DND-41 (cell line): ENCODE measurements at places on chromosomes 16 and 17.

GRCh38 chr17:1562176-1562643, 382 bp downstream of the PITPNA start:
- no peak for DNase-seq

DNA sequence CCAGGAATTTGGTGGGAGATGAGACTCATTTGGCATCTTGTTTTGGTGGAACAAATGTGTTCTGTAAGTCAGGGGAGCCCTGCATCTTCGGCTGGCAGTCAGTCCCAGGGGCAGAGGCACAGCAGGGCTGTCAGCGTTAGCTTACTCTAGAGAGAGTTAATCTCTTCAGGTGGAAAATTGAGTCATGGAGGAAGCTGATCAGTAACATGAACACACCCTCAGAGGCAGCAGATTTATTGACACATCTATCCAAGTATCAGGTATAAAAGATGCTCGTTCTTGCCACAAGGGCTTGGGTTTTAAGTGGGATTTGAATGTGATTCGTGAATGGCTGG, 55.2 kb downstream of the EPN2 start:
- DNase-seq, result no peak

GRCh38 chr17:19945009-19945626, 32.5 kb downstream of the AKAP10 start:
- DNase-seq, result no peak

- DNase-seq, result no peak
These were observed 34.5 kb upstream of the CLEC18B start for GRCh38 chr16:74455619-74456289.

DNA sequence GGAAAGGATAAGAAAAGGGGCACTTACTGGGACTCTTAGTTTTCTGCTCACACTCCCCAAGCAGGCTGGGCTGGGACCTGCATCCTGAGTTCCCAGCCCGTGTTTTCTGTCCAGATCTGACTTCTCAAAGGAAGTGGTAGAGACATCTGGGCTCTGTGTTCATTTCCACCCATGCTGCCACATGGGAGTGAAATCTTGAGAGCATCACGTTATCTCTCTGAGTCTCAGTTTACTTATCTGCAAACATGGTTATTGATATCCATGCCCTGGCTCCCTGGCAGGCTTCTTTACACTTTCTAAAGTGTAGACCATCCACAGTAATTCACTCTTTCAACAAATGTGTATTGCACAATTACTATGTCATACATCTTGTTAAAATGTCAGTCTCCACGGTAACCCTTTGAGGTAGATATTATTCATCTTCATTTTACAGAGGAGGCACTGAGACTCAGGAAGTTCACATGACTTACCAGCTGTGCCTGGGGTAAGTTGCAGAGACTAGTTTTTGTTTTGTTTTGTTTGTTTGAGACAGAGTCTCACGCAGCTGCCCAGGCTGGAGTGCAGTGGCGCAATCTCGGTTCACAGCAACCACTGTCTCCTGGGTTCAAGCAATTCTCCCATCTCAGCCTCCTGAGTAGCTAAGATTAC, 3.4 kb downstream of the ZNF688 start:
- DNase-seq, result peak; percentile 43

GRCh38 chr17:65638221-65638975, 77.0 kb upstream of the AXIN2 start:
- DNase-seq, result no peak

DNA sequence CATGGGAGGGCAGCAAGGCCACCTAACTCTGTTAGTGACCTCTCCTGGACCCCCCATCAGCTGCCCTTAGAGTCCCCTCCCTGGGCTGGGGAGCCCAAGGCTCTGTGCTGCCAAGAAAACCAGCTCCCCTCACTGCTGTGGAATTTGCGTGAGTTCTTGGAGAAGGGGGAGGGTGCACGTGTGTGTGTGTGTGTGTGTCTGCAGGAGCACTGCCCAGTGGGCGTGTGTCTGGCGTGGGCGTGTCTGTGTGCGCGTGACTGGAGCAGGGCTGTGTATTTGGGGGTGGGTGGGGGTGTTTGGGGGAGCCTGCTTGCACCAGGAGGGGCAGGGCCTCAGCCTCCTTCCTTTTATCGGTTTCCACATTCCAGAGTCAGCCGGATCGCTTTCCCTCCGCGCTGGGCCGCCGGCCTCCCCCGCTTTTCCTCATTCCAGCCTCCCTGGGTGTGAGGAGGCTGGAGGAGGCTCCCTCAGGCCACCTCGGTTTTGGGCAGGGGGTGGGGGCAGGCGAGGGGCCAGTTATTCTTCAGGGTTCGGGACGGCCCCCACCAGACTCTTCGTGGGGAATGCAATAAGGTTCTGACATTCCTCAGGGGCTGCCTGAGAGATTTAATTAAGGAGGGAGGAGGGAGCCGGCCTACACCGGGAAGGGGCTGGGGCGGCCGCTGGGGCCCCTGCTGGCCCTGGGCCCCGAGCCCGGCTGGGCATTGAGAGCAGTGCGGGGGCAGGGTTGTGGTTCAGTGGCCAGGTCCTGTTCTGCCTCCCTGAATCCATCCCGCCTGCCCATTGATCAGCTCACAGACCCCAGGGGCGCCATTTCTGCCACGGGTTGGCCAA, 2.5 kb downstream of the VASN start:
- no peak for DNase-seq

- no peak for DNase-seq
These were observed 19.6 kb downstream of the GLP2R start for GRCh38 chr17:9845306-9845705.

- DNase-seq, result no peak
These were observed 19.1 kb upstream of the CHST6 start for GRCh38 chr16:75514296-75514695.

DNA sequence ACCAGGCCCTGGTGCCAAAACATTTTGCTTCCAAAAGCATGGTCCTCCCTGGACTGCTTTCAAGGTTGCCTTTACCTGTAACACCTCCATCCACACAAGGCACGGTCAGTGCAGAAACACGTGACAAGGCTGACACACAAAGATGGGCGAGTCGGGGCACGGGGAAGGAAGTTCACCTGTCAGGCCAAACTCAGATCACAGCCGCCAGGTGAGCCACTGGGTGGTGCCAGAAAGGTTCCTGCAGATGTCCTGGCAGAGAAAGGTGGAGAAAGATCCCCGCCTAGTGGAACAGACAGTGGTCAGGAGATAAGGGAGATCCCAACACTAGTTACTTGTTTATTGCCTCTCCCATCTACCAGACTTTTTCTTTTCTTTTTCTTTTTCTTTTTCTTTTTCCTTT, 155.3 kb downstream of the AIPL1 start:
- no peak for DNase-seq

DNA sequence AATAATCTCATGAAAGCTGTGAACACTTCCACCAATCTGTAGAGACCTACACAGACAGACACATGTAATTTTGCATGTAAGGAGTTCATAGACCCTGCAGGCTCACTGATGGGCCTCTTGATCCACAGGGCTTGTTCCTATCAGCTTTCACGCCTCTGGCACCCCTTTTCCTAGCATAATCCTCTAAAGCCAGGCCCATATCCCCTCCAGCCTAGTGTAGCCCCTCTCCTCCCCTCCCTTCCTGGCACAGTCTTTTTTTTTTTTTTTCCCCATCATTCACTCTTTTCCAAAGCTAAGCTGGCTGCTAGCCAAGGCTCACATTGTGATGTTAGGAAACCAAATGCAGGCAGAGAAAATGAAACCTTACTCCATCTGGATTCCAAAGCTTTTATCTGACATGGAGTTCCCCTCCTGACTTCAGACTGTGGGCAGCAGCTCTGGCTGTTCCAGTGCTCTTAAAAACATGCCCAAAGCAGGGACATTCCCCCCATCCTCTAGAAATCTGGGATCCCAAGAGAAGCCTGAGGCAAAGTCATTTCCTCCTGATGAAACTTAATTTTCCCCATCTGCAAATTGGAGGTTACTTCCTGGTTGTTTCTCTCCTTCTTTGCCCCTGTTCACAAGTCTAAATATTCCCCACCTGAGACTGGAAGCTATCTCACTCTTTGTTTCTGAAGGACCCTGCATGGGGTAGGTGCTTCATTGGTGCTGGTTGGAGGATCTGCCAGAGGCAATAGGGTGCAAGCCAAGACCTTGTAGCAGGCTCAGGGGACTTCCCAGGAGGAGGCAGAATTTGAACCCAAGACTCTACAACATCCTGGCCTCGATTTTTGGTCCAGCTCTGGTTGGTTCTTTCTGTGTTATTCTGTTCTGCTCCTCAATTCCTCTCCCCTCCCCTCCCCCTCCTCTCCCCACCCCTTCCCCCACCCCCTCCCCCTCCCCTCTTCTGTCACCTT, 9.9 kb upstream of the CCL5 start:
- no peak for DNase-seq

GRCh38 chr17:42698736-42699414, 16.5 kb downstream of the CNTNAP1 start:
- no peak for DNase-seq

- DNase-seq, result no peak
These were observed 78.6 kb downstream of the MRM1 start for GRCh38 chr17:36679815-36680467.

DNA sequence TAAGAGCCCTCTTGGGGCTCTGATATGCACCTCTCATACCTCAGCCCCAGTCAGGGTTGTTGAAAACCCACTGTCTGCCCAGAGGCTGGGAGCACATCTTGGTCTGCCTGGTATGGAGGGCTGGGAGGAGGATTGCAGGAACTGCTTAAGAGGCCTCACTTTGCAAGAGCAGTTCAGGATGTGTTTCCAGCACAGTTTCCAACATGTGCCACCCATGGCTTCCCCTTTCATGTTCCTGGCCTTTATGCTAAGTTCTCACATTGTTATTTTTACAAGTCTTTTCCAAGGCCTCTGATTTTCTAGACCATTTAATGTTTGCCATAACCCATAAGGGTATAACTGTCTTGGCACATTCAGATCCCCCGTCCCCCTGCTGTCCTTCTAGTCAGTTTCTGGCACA, 155.4 kb downstream of the WWOX start:
- no peak for DNase-seq

DNA sequence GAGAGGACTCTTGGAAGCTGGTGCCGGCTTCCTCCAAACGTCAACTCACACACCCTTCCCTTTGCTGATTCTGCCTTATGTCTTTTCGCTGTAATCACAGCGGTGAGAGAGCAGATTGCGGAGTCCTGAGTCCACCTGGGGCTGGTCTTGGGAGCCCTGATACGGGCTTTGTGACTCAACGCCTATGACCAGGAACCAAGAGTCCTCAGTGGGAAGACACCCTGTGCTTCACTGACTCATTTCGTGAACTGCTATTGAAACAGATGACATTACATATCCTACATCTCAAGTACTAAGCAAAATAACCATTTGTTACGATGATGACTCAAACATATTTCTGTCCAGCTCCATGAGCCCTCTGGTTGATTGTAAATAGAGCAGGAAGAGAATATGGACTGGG, 90.7 kb upstream of the CREBBP start:
- no peak for DNase-seq

GRCh38 chr17:19717031-19717360, 612 bp upstream of the SLC47A2 start:
- DNase-seq, result no peak

DNA sequence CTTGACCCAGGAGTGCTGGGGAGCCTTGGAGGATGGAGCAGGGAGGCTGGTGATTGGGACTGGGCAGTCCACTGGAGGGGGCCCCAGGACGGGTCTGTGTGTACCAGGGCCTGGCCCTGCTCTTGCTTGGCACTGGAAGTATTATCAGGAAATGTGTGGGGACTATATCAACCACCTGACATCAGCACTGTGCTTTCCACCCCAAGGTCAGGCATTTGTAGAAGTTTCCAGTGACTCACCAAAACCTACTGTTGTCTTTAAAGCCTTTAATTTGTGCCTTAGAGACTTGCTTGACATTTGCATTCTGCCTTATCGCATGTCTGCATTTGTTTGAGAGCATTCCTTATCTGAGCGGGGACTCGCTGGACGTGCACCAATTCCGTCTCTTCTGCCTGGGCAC, 323.1 kb downstream of the FOXL1 start:
- DNase-seq, result no peak

DNA sequence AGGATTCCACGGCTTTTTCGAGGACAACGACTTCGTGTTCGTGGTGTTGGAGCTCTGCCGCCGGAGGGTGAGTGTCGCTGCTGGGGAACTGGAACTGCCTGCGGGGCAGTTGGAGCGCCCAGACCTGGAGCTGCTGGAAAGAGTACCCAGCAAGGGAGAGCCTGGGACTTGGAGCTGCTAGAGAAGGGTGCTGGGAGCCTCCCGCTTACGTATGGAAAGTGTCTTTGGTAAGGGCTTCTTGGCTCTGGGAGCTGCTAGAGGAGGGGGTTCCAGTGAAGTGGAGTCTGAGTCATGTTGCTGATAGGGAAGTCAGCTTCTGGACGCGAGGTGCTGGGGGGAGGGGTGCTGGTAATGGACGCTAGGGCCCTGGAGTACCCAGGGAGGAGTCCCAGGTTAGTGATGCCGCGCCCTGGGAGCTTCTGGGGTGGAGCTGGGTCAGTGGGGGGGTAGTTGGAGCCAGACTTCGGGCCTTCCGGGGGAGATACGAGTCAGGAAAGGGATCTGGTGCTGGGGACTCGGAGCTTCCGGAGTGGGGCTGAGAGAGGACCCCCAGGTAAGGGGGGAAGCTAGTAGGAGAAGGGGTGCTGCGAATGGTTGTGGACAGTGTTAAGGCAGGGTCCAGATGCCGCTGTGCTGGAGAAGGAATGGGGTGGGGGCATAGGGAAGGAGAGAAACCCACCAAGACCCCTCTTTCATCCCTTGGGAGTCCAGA, 741 bp downstream of the PLK1 start:
- peak; percentile 57 for DNase-seq

DNA sequence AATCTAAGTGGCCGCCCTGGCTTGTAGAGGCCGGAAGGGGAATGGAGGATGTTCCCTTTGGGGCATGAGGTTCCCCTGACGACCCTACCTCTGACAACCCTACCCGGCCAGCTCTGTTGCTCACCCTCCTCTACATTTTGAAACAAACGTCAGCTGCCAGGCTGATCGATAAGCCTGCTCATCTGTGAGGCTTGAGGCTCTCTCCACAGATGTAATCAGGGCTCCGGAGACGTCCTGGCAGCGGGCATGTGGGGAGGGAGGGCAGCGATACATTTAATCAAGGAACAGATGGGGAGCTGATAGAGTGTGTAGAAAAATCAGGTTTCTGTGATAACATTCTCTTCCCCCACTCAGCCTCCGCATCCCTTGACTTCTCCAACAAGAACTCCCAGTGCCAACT, 212.3 kb upstream of the SDK2 start:
- no peak for DNase-seq

- peak; percentile 64 for DNase-seq
These were observed 3.8 kb downstream of the AXIN2 start for GRCh38 chr17:65557349-65558310.

- DNase-seq, result peak; percentile 39
These were observed 15.0 kb upstream of the C17orf58 start for GRCh38 chr17:68011199-68011665.

GRCh38 chr17:81867991-81868673, 3.0 kb downstream of the ARHGDIA start:
- DNase-seq, result no peak
